Activated naive CD8-positive, alpha-beta T cell treated with anti-CD3 and anti-CD28 coated beads, Interleukin-2, amount 10 ng/mL, durations not matched to agents 7 days and 5 days (primary cell): ENCODE measurements at places on chromosomes 2 and 18.
A peak's percentile ranks its signal among the peaks of the same experiment; 100 is the strongest.

GRCh38 chr2:80830891-80831290 is 526.3 kb upstream of the LRRTM1 start:
- no peak for DNase-seq

- DNase-seq, result no peak
Measured at GRCh38 chr18:22827216-22827615, 105.9 kb upstream of the RBBP8 start.

DNA sequence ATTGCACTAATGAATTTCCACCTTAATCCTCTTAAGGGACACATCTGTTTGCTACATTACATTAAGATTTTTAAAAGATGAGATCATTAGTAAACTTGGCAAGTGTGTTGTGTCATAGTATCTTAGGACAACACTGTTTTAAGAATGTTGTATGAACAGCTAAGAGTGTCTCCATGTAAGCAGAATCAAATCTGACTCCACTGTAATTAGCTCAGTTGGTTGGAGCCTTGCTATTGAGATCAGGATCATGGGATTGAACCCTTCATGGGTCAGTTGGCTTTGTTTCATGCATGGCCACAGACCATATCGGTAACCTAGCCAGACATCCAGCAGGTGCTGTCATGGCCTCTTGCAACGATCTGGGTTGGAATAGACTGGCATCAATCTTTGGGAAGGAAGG is 5.2 kb downstream of the FHOD3 start:
- no peak for DNase-seq

DNA sequence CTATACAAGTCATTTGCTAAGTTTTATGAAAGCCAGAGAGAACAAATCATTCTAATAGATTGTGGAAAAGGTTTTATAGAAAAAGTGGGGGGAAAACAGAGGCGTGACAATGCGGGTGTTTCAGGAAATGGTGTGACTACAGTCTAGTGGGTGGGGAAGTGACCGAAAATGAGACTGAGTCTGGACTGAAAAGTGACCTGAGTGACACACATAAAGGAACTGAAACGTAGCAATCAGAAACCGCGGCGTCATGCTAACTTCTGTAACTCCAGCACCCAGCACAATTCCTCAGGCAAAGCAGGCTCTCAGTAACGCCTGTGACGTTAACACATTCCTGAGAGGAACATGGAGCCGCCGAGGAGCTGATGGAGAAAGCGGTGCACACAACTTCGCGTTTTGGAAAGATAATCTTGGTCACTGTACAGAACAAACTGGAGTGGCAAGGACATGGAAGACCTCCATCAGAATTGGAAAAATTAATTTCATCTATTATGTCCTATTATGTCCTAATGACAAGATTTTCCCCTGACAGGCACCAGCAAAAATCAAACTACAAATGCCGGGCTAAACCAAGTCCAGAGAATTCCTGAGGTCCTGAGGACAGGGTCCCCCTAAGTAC is 1.4 kb upstream of the CD226 start:
- no peak for DNase-seq

- no peak for DNase-seq
Measured at GRCh38 chr2:27870724-27871123, 19.5 kb downstream of the RBKS start.

DNA sequence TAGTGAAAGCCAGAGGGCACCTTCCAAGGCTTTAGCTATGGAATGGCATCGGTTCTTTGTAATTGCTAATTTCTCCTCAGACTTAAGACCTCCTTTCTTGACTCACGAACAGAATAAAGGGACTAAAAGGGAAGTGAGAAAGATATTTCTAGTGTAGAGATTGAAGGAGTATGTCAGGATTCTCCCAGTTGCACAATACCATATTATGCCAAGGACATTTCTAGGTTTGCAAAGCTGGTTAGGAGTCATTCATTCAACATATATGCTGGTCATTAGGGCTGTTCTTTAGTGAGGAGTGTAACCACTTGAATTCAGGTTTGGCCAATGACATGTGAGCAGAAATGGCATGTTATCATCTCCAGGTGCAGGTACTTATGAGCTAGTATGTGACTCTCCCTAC is 7.4 kb downstream of the REEP1 start:
- DNase-seq, result no peak

DNA sequence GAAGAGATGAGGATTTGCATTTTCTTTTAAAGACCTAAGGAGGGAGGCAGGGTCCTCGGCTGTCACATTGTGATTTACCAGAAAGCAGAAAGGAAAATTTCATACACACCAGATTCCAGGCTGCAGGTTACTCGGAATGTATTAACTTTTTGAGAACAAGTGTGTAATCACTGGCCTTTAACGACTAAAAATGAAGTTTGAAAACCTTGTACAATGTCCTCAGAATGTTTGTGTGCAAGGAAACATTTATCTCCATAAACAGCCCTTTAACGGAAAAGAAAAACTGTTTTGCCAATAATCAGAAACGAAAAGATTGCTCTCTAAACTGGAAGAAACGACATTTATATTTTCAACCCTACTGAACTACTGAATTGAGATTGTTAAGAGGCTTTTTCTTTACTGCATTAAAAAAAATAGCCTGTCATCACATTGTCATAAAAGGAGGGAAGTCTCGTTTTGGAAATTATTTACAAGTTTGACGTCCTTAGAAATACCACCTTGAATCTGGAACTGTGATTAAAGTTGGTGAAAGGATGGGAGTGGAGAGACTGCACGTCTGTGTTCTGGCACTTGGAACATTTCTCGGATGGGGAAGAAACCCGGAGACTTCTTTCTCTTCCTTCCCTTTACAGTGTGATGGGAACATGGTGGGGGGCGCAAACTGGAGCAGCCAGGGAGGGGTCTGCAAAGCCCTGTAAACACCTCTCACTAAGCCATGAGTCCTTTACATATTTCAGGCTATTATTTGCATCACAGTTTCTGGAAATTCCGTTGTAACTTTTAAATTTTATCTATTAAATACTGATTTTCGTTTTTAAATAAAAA is 134.1 kb upstream of the SIX3 start:
- DNase-seq, result no peak

- DNase-seq, result no peak
Measured at GRCh38 chr2:124187948-124188347, 162.9 kb downstream of the CNTNAP5 start.

- DNase-seq, result peak; percentile 35
Measured at GRCh38 chr2:206083602-206084438, 2.2 kb downstream of the INO80D start.

DNA sequence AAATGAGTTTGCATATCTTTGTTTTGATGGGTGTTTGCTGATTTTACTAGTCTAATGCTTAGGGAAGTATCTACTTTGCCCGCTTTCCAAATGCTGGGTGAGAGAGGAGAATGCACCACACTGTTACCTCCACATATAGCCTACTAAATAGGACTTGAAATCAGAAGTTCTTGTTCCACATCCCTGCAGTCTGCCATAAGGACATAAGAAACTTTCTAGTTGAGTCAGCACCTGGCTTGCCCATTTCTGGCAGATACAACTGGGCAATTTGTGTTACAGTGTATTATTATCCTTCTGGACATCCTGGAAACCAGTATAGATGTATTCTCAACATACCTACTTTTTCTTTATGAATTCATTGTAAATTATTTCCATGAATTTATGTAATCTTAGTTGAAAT is 29.5 kb downstream of the ANXA4 start:
- DNase-seq, result no peak

DNA sequence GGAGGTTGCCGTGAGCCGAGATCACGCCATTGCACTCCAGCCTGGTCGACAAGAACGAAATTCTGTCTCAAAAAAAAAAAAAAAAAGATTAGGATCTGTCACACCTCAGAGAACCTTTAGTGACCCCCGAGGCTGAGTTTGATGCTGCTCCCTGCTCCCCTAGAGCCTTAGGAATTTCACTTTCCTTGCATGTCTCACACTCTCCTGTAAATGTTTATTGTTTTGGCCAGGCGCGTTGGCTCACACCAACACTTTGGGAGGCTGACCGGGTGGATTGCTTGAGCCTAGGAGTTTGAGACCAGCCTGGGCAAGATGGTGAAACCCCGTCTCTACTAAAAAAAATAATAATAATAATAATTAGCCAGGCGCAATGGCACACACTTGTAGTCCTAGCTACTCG is 31.5 kb downstream of the SRSF7 start:
- no peak for DNase-seq

- no peak for DNase-seq
Measured at GRCh38 chr2:146853741-146854444, 990.9 kb upstream of the ACVR2A start.

DNA sequence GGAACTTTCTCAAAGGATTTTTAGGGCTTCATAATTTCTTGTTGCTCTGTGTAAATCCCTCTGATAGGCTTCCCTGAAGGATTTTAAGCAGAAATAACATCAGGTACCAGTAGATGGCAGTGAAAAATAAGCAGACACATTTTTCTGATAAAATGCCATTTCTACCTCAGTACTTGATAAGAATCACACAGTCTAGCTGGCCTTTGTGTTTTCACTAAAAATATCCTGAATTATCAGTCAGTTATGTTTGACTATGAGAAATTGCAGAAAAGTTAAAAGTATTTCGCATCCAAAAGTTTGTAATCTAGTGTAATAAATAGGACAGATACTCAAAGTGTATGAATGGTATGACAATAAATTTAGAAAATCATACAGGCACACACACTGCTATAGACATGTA is 68.7 kb downstream of the DNAJC10 start:
- no peak for DNase-seq

DNA sequence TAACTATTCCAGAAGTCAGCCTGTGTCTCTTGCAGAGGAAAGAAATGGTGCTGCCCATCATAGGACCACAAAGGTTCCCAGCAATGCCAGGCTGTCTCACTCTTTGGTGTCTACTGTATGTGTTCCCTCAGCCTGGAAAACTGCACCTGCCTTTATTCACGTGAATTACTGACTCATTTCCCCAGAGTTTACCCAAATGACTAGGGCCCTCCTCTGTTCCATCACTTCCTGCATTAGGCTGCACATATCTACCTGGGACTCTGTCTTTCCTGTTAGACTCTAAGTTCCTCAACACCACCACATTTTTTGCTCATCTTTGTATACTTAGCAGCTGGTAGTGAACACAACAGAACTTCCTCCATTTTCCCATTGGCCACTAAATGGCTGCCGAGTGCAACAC is 188.3 kb downstream of the FHOD3 start:
- no peak for DNase-seq

DNA sequence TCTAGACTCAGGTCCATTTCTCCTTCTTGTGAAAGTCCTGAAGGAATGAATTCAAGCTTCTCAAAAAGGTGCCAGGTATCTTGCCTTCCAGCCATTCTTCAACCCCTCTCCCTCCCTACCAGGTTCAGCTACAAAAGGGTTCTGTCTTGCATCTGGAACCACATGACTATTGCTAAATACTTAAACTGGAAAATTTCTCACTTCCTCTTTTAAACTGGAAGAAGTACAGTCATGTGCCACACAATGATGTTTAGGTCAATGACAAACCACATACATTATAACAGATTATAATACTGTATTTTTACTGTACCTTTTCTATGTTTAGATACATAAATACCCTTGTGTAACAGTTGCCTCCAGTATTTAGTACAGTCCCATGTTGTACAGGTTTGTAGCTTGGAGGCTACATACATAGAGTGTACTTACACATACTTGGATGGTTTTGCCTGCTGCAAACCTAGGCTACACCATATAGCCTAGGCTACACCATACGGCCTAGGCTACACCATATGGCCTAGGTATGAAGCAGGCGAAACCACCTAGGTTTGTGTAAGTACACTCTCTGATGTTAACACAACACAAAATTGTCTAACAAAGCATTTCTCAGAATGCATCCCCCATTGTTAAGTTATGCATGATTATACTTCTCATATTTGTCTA is 142.0 kb upstream of the DNMT3A start:
- no peak for DNase-seq

DNA sequence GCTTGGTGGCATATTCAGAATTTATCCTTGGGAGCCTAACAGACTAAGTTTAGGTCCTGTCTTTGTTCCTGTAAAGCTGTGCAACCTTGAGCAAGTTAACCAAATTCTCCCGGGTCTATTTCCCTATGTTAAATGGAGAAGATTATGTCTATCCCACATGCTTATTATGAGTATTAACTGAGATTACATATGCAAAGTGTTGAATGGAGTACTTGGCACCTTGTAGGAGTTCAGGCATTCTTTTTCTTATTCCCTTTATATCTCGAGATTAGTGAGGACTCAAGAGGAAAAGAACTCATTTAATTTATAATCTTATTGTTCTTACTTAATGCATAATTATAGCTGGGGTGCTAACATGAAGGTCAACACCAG is 184.6 kb downstream of the FMNL2 start:
- DNase-seq, result no peak

- no peak for DNase-seq
Measured at GRCh38 chr18:63292831-63293683, 26.5 kb downstream of the BCL2 start.

- DNase-seq, result no peak
Measured at GRCh38 chr2:29580223-29580622, 341.2 kb downstream of the ALK start.

DNA sequence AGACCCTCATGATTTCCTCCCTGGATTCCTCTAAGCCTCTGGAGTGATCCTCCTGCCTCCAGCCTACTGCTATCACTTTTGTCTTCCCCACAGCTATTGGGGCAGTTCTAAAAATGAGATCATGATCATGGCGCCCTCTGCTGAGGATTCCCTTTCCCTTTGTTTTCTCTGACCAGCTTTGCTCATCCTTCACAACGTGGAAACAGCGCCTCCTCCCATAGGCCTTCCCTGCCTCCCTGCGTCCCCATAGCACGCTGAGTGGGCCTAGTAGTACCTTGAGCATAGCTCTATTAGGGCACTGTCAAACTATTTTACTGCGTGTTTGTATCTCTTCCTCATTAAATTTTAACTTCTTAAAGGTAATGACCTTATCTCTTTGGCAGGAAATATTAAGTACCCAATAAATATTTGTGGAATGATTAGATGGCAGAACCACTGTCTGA is 207.0 kb upstream of the FANCL start:
- peak; percentile 33 for DNase-seq

- DNase-seq, result peak; percentile 86
Measured at GRCh38 chr2:46296840-46297545, at the start of gene EPAS1. TSS of gene EPAS1 (plus strand) at chr2:46297407. CDS start at chr2:46297912, 505 bp downstream.

DNA sequence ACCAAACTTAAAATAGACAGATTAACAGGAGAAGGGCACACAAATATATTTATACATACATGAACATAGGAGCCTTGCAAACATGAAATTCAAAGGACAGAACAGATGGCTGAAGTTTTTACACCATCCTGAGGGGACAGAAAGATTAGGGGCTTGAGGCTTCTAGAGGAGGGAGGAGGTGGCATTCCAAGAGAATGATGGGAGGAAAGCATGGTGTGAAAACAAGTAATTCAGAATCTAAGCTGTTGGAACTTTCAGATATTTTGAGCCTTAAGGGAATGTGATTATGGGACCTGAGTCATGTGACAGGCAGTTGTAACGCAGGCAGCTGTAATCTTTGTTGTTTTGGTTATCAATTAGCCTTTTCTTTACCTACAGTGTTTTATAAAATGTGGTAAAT is 225.2 kb upstream of the SPOPL start:
- DNase-seq, result no peak

DNA sequence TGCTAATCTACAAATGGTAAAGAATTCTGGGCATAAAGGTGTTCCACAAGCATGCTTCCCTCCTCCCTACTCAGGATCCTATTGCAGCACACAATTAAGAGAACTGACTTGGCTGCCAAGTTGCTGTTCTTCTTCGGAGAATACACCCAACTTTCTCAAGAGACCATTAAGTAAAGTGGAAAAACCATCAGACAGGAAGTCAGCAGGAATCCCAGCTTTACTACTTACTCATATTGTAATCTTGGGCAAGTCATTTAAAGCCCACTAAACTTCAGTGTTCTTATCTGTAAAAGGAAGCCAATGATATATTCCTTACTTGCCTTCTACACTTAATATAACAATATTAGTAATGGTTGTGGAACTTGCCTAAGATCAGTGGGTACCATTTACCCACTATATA is 37.8 kb downstream of the PSTPIP2 start:
- DNase-seq, result no peak
